ENCODE measurements at places on chromosomes 4 and X.

DNA sequence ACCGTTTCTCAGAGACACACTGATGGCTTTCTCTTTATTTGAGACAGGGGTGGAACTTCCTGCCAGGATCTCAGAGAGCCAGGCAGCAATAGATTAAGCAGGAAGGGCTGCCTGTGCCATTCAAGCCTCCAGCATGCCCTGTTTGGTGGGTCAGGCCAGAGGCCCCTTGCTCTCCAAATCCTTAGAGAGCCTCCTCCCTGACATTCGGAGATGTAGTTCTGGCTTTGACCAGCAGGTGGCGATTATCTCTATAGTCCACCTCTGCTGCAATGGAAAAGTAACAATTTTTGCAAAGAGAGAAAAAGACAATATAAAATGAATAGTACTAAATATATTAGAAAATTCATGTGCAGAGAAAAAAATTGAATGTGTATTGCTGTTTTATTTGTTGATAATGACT, 93.9 kb downstream of the NXF2B start:
- DNase-seq, result no peak

DNA sequence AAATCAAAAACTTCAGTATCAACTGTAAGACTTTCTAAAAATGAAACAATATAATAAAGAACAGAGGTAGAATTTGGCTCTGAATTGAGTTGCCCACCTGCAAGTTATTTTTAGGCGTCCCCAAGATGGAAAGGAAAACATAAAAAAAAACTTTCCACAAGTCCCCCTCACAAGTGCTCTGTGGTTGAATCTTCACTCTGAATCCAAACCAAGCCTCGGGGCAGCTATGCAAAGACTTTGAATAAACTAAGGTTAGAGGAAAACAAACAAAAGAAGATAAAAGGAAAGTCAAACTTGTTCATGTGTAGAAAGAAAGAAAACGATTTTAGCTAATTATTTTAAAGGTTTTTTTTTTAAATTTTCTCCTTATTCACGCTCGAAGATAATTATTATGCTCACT, 372.4 kb upstream of the SLIT2 start:
- DNase-seq, result no peak

DNA sequence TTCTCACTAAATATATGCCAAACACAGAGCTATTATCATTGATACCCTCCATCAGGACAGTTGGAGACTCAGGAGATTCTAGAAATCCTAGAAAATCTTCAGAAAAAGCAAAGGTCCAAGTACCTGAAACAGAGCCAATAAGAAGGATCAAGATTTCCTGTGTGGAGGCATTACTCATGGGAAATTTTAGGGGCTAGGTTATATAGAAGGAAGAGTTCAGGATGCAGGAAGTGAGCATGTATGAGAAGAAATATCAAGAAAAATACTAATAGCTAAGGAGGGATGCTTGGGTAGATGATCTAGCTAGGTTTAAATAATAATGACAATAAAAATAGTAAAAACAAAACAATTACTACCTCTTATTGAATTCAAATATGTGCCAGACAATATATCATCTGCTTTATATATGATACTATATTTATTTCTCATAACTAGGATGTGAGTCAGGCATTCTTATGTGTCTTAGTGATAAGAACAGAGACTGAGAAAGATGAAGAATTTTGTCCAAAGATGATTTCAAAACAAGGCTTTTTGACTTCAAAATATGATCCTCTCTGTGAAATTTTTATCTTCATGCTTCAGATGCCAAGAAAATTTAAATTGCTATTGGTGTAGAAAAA, 66.4 kb upstream of the HHIP start:
- DNase-seq, result no peak

- no peak for DNase-seq
These were observed 42.3 kb upstream of the SRD5A3 start for GRCh38 chr4:55303760-55304165.
